ENCODE measurements at places on chromosomes 4 and X.

DNA sequence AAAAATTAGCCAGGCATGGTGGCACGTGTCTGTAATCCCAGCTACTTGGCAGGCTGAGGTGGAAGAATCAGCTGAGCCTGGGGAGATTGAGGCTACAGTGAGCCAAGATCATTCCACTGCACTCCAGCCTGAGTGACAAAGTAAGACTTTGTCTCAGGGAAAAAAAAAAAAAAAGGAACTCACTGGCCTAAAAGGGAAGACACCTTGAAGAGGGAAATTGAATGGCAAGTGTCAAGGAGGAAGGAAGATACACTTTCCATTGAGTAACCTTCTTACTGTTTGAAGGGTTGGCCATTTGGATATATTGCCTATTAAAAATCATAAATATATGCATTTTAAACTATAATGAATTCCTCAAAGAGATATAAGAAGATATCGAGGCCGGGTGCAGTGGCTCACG, 147.5 kb upstream of the FAM241A start:
- DNase-seq = no peak

GRCh38 chr4:150164055-150164454, 85.8 kb downstream of the DCLK2 start:
- DNase-seq = no peak

- DNase-seq = peak; percentile 87
Observed at GRCh38 chr4:4859325-4859798, at the start of gene MSX1. Gene MSX1, plus strand, starts transcription at chr4:4859665. Its CDS starts 235 bp downstream, at chr4:4859900.

GRCh38 chr4:52684896-52685295, 25.8 kb upstream of the USP46 start:
- no peak for DNase-seq

DNA sequence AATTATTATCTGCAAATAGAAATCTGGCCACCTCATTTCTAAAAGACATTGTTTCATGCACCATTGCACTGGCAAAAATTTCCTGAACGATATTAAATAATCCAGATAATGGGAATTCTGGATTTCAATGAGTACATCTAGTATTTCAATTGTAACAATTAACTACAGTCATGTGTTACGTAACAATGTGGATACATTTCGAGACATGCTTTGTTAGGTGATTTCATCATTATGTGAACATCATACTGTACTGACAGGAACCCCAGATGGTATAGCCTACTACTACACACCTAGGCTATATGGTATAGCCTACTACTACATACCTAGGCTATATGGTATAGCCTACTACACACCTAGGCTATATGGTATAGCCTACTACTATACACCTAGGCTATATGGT, 14.8 kb downstream of the LAMTOR3 start:
- no peak for DNase-seq

GRCh38 chrX:37348971-37349220, 268 bp upstream of the PRRG1 start:
- DNase-seq = no peak

- no peak for DNase-seq
Observed at GRCh38 chrX:109643687-109644086, 18.7 kb upstream of the KCNE5 start.

DNA sequence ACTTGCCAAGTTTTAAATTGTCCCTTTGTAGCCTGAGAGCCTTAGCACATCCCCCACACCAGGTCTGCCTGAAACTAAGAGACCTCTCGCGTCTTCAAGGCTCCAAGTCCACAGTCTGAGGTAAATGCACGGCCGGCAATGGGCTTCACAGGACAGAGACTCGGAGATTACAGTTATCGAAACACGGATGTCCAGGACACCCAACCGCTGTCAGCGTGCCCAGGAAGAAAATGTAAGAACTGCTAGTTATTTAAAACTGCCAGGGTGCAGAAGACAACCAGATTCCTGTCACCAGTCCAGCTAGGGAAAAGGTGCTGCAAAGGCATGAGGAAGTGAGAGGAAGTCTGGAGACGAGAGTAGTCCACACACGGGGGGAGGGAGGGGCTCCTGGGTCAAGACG, 28.9 kb downstream of the ZNF827 start:
- no peak for DNase-seq

DNA sequence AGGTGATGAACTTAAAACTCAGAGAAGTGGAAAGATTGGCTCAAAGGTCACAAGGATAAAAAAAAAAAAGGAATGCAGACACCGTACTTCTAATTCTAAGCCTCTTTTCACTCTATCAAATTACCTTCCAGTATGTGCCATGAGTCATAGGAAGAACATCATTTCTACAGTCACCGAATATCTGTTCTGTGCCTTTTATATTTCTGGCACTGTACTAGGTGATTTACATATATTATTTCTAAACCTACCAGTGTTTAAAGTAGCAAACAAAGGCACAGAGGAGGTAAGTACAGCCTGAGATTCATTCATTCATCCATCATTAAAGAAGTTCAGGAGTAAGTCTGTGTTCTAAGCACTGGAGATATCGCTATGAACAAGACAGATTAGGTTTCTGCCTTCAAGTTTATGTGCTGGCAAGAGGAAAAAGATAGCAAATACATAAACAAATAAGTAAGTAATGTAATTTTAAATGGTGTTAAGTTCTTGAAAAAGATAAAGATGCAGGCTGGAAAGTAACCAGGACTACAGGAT, 65.3 kb downstream of the PALLD start:
- no peak for DNase-seq
